ENCODE measurements at places on chromosomes 11 and 22.

GRCh38 chr22:46897246-46897623, 134.8 kb downstream of the TBC1D22A start:
- no peak for DNase-seq

DNA sequence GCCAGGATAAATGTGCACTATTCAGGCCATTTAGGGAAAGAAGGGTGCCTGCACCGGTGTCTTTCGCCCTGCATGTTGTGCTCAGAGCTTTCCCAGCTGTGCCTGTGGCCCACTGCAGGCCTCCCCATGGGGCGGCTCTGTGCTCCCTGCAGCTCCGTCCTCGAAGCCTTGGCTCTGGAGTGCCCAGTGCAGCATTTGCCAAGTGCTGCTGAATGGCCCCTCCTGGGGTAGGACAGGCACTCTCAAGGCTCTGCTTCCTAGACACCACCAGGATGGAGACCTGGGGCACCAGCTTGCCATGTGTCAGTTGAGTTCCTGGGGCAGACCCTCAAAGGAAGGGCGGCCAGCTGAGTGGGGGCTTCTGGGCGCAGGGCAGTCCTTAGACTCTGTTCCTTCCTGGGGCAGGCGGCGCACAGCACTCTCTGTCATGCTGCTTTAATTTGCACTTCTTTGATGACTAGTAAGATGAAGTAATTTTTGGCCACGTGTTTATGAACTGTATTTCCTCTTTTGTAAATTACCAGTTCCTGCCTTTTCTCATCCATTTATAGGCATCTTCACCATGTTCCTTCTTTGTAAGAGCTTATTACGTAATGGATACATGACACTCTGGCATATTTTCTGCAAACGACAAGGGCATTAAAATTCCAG, 32.1 kb upstream of the GNB1L start:
- peak; percentile 59 for DNase-seq

- no peak for DNase-seq
Measured at GRCh38 chr22:24007253-24008021, 2.2 kb upstream of the GSTT4 start.

GRCh38 chr22:17213976-17214375, 5.3 kb downstream of the ADA2 start:
- peak; percentile 50 for DNase-seq

DNA sequence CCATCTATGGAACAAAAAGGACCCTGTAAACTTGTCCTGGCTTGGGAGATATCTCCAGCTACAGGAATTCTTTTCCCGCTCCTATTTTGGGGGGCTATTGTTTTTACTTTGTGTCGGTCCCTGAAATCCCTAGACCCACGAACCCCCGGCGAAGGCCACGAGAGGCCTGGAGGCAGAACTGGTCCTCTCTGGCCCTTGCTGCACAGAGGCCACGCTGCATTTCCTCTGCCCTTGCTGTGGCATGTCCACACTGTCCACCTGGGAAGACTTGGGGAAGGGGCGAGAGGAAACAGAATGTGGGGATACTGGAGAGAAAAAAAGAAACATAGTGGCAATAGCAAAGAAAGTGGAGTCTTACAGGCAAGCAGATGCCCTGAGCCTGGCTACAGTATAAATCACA, 2.3 kb upstream of the ANO1 start:
- DNase-seq, result no peak

DNA sequence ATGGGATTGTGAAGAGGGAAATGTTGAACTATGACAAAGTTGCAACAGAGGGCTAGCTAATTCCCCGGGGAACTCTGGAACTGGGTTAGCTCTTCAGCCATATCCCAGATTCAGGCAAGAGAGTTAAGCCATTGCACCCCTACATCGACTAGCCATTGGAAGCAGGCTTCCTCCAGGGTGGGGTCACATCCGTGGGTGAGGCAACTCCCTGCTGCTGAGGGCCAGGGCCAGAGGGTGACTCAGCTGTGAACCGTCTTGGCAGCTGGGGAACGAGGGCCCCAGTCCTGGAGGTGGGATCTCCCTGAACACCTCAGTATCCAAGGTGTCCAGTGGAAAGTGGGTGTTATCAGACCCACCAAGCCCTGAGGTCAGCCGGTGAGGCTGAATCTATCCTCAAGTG, 41.1 kb downstream of the RPS6KA4 start:
- no peak for DNase-seq

DNA sequence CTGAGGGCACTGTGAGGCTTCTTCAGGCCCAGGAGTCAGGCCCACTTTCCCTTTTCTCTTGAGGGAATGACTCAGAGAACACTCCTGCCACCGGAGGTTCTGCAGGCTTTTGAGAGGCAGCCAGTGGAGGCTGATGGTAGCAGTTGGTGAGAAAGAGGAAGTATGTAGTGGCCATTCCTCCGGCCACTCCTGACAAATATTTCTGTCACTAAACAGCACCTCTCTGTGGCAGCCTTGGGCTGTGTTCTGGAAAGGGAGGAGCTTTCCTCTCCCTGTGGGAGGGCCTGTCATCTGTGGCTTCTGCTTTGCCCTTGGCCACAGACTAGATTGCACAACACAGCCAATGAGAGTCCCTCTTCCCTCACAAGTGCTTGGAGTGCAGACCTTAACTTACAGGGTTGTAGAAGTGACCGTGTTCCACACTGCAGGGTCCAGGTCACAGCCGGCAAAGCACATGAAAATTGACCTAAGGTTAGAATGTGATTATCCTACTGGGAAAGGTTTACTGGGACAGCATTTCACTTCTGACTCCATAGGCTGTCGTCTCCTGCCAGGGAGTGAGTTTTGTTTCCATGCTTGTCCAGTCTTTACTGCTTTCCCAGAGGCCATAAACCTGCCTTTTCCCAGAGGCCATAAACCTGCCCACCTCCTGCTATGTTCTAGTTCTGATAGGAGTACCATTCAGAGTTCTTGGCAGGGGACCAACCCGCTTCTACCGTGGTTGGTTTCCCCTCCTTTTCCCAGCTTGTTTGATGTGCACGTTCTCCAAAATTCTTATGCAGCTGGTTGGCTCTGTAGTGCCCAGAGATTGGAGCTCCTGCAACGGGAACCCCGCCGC, 33.3 kb downstream of the MARK2 start:
- DNase-seq, result peak; percentile 54

DNA sequence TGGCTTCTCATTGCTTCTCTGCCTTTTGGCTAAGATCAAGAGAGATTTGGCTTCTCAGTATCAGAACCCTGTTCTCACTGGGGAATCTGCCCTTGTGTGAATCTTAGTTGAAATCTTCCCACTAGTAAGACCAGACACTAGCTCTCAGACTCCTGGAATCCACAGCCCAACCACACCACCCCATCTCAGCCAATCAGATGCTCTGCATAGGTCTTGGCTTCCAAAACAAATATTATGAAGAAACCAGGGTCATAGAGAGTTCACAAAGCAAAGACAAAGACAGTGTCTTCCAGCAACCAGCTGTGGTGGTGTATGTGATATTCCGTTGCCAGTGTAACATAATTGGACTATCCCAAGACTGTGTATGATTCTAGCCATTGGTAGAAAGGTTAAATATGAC, 5.4 kb downstream of the OR8B12 start:
- DNase-seq, result no peak

DNA sequence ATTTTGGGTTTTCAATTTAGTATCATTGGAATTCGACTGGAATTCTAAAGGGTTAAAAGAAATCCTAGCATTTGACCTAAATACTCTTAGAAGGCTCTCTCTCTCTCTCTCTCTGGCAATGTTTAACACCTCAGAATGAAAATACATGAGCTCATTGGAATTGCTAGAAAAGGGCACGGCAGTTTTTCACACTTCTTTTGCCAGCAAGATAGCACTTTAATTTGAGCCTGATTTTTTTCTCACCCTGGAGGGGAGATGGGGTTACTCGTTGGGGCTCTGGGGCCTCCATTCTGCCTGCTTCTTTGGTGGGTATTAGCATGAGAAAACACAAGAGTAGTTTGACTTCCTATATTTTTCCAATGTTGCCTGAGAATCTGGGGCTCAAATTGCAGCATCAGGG, 22.8 kb upstream of the CLMP start:
- no peak for DNase-seq

- no peak for DNase-seq
Measured at GRCh38 chr22:20965888-20966855, 883 bp upstream of the AIFM3 start.

DNA sequence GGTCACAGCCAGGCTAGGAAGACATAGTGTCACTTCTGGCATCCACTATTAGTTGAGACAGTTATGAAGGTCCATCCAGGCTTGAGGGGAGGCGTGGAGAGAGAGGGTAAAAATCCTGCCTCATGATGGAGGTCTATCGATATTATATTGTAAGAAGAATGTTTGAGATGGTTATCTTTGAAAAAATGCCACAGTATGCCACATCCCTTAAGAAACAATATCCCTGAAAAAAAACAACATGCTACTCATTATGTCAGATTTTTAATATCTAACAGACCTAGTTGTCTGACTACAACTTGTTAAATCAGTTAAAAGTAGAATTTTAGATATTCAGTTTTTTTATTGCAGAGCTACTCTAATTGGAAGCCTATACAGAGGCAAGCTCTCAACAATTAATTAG, 121.7 kb upstream of the SLC5A12 start:
- no peak for DNase-seq

DNA sequence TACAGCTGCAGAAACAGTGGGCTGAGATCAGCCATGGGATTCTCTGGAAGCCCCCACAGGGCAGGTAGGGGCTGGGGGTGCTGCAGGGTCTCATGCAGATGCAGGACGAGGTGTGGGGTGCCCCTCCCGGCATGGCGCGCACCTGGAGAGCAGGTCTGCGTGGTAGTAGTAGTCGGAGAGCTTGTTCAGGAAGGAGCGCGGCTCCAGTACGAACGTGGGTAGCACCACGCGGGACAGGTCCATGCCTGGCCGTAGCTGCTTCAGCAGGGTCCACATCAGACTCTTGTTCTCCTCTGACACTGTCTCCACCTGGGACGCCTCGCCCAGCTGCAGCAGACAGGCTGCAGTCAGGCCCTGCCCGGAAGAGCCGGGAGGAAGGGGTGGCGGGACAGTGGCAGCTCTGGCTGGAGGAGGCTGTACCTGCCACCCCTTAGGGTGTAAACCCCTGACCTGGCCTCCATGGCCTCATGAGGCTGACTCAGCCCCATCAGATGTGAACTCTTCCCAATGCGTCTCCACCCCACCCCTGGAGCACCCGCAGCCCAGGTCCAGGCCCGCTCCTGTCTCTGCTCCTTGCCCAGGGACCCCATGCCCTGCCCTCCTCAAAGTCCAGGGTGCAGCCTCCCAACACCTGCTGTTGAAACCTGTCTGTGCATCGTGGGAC, 47.0 kb upstream of the CARS1 start:
- no peak for DNase-seq

GRCh38 chr11:35622070-35622469, 3.8 kb downstream of the FJX1 start:
- DNase-seq, result no peak

DNA sequence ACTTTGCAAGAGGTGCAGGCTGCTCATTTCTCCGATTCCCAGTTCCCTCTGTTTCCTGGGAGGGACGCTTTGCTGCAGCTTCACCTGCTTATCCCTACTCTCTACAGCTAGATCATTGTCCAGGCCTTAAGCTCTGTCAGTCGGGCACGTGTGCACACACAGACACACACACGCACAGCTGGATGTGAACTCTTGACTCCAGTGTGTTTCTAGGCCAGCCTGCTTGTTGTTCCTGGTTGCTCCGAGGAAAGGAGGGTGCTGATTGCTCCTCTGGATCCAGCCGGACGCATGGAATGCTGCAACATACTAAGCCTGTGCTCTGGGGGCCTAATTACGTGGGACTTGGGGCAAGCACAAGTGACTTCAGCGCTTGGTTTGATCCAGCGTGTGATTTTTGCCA, 19.7 kb downstream of the ZNRF3 start:
- DNase-seq, result no peak

DNA sequence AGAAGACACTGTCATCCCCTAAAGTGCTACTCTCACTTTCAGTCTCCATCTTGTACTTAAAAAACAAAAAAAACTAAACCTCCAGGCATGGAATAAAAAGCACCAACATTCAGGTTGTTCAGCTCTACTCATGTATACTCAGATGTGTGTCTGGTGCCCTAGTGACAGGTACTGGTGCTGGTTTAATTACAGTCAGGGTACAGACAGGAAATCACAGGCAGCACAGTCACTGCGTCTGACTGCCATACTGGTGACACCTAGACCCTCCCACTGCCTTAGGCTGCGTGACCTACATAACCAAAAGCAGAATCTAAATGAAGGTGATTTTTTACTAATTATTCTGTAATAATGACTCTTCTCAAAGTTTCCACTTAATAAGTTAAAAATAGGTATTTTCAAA, at the start of gene ARHGAP32:
Gene ARHGAP32 (minus strand): TSS at position 176 of the 400 bp plus-strand sequence. CDS start 127 bp downstream, at position 49.
- no peak for DNase-seq
